ENCODE measurements at places on chromosomes 11 and 22.

DNA sequence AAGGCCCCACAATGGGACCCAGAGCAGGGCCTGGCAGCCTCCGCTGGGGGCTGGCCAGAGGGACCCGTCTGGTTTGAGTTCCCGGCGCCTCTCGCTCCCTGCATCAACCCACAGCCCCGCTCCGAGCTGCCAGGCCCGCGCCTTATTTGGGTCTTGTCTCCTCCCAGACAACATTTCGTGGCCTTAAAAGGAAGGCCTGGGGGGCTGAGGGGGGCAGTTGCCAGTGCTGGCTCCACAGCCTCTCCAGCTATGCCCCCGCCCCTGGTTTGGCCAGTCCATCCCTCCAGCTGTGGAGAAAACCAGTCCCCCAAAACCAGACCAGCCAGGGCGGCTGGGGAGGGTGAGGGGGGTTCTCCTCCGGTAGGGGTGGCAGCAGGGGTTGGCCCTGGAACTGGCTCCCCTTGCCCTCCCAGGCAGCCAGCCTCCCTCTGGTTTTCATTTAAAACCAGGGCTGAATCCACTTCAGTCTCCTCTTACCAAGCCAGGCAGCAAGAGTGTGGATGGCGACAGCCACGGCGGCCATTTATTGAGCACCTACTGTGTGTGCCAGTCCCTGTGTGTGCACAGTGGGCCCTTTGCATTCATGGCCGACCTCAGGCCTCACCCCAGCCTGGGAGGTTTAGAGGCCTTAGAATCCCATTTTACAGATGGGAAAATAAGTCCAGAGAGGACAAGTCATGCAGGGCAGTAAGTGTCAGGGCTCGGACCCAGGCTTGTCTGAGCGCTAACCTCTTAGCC, 18.6 kb downstream of the EMID1 start:
- peak; percentile 83 for DNase-seq

GRCh38 chr11:116422556-116422955, 350.2 kb downstream of the BUD13 start:
- DNase-seq, result no peak

DNA sequence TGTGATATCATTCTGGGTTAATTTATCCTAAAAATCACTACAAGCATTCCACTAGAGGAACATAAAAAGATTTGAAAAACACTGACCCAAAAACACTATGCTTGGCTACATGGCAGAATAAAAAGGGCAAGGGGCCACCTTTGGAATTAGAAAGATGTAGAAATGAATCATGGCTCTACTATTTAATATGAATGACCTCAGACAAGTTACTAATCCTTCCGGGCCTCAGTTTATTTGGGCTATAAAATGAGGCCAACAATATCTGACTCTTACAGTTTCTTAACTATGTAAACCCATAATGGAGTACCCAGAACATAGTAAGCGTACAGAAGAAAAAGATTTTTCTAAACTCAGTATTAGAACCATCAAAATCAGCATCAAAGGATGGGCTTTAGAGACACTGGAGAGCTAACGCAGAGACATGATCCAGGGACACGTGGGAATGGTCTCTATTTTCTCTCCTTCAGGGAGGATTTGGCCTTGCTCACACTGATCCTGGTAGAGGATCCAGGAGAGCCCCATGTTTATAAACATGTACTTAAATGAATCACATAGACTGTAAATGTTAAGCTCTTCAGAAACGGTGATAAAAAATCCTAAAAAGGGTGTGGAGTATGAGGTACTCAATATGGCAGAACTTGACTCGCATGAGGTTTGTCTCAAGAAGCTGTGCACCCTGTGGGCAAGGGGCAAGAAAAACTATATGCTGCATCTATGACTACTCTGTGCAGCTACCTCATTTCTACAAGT, 288.4 kb upstream of the PITPNB start:
- DNase-seq, result no peak

- no peak for DNase-seq
Observed at GRCh38 chr11:1655168-1656060, 25.8 kb downstream of the KRTAP5-5 start.

GRCh38 chr11:102791271-102792036, 6.5 kb downstream of the MMP1 start:
- no peak for DNase-seq

- DNase-seq, result no peak
Observed at GRCh38 chr11:118938491-118939403, 13.0 kb upstream of the BCL9L start.

Data from femur (tissue), 1 donor.